ENCODE measurements at places on chromosomes 1 and 21. TPM values are rescaled to one million over a fixed set of nuclear protein-coding genes. Genes with fewer than 3 reads are reported as not detected.

TMEM79 gene
- total RNA-seq, result 10.2 TPM

OPTC gene
- not detected for total RNA-seq

PGLYRP3 gene
- not detected for total RNA-seq

NTMT2 gene
- total RNA-seq, result not detected

RHEX gene
- total RNA-seq, result not detected

ALG14 gene
- 7.2 TPM for total RNA-seq

LAX1 gene
- total RNA-seq, result not detected

F13B gene
- total RNA-seq, result not detected

GBP6 gene
- total RNA-seq, result not detected

FAM163A gene
- total RNA-seq, result not detected

ACKR1 gene
- total RNA-seq, result not detected

SELP gene
- not detected for total RNA-seq

C1QA gene
- total RNA-seq, result not detected

CFHR3 gene
- 0.30 TPM for total RNA-seq

ILDR2 gene
- 0.08 TPM for total RNA-seq

RUNX3 gene
- 6.2 TPM for total RNA-seq

SNX7 gene
- 23.7 TPM for total RNA-seq

DVL1 gene
- 76.5 TPM for total RNA-seq

SERPINC1 gene
- total RNA-seq, result not detected

TLR5 gene
- total RNA-seq, result not detected

CDC20 gene
- 216 TPM for total RNA-seq

COL24A1 gene
- total RNA-seq, result 0.03 TPM

DENND2D gene
- 1.3 TPM for total RNA-seq

TEDDM1 gene
- not detected for total RNA-seq

TTC24 gene
- total RNA-seq, result not detected
